ENCODE measurements at places on chromosomes 2 and 18.

DNA sequence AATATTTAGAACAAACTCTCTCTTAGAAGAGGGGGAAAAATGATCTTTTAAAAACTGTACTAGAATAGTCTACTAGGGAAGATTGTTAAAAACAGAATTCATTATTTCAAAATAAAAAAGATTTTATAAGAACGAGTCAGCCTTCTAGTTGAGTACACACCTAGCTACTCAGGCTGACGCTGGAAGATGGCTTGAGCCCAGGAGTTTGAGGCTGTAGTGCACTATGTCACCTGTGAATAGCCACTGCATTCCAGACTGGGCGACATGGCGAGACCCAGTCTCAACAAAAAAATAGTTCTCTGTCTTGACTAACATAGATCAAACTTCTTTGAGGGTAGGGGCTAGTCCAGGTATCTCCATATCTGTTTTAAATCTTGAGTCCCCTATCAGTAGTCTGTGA lies 33.9 kb downstream of the ERLEC1 start:
- no peak for DNase-seq

DNA sequence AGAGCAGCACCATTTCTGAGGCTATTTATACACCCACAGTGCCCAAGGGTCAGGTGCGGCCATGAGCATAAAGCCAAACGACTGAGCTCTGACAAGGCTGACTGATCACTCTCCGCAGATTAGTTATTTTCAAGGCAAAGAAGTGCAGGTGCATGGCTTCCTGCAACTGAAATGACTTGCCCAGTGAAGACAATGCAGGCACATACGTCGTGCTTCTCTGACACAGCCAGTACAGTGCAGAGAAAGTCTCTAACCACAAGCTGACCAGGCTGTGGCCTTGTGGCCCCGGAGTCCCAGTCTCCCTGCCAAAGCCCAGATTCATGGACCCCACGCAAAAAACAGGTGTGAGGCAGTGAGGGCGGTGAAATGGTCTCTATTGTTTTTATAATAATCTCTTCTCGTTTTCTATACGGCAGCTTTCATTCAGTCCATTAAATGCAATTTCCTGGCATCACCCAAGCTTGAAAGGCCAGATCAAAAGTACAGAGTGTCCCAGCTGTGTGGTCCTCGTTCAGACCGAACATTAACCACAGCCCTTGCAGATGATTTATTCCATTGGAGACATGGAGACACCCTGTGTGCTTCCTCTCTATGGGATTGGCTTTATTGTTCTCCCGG lies 447.0 kb upstream of the ID2 start:
- DNase-seq = peak; percentile 59

GRCh38 chr2:3399829-3400228 lies 20.3 kb downstream of the TRAPPC12 start:
- DNase-seq = no peak

GRCh38 chr2:230927711-230928341 lies 2.8 kb upstream of the GPR55 start:
- no peak for DNase-seq

DNA sequence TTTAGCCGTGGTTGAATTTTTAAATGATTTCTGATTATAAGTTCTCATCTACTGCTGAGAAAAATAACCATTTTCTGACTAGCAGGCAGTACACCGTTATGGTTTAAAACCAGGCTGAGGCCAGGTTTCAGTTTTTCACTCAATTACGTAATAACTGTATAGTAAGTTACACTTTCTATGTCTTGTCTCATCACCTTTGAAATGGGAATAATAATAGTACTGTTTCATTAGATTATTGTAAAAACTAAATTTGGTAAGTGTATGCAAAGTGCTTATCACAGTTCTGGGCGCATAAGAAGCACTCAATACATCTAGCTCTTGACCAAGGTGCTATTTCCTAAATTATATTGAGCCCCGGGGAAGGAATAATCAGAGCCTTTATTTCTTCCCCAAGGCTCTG lies 76.8 kb downstream of the LIMS1 start:
- no peak for DNase-seq

Data from GM18507 (cell line).